ENCODE measurements at places on chromosomes 7 and 10. TPM values are rescaled to one million over a fixed set of nuclear protein-coding genes. Genes with fewer than 3 reads are reported as not detected.

Gene FAM20C
- 3.8 TPM for total RNA-seq

Gene EXOC6
- 25.6 TPM for total RNA-seq

Gene ZNF722
- not detected for total RNA-seq

Gene ACSM6
- not detected for total RNA-seq

Gene SPACDR
- total RNA-seq, result 0.71 TPM

Data from neural progenitor cell (in vitro differentiated cells).